NCI-H1048 (cell line): ENCODE measurements at places on chromosomes 1 and 21.

GRCh38 chr1:58968360-58968952 is 184.6 kb upstream of the JUN start:
- no peak for DNase-seq

DNA sequence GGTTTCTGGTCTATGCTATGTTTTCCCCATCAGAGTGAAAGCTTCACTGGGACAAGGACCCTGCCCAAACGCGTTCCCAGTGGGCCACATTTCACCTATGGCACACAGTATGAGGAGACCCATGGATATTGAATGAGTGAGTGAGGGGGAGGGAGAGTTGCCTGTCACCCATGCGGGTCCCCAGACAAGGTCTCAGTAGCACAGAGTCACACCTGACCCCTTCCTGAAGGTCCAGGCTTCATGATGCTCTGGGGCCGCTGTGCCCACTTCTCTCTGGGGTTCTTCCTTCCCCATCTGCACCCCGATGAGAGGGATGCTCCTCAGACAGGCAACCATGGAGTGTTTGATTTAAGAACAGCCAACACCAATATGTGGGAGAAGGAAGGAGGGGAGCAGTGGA is 72.3 kb upstream of the CSF3R start:
- DNase-seq: no peak

GRCh38 chr1:117527566-117528102 is 78.2 kb upstream of the TENT5C start:
- no peak for DNase-seq

DNA sequence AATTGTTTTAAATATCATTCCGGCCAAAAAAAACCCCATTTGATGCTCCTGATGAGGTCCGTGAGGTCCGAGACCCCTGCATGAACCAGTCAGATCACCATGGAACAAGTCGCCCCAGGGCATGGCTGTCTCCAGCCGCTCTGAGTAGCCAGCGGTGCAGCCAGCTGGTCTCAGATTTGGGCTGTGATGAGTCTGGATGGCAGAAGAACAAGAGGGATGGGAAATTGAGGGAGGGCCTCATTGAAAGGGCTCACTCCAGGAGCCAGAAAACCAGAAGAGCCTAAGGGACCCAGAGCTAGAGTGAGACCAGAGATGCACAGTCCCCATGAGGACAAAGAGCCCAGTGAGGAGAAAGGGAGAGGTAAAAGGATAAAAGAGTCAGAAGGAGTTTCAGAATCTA is 174.0 kb downstream of the TOMM20 start:
- no peak for DNase-seq

DNA sequence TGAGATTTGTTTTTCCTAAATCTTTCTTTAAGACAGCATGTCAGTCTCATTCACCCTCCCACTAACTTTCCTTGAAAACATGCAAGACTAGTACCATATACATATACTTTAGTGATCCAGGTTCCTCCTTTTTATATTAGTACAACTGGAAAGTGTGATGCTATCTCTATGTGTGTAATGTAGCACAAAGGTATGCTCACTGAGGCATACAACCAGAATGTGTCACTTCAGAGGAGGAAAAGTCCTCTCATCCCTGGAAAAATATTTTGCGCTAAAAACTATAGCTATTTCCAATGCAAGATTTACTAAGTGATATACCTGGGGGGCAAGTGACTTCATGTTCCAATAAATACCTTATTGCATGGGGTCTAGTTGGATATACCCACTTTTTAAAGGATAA is 45.9 kb downstream of the BARHL2 start:
- DNase-seq: no peak

DNA sequence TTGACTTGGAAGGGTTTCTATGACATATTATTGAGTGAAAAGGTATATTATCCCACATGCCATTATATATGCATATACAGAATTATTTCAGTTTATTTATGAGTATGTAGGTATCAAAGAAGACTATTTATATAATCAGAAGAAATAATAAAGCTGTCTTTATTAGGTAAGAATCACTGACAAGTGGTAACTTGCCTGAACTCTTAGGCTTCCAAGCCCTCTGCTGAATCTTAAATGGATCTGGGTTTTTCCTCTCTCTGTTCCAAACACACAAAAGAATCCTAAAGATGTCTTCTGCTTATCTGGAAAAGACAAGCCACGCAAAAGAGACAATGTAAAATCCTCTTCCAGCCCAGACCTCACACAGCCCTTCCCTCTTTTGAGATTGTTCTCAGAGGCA is 14.9 kb upstream of the SEC16B start:
- DNase-seq: no peak

DNA sequence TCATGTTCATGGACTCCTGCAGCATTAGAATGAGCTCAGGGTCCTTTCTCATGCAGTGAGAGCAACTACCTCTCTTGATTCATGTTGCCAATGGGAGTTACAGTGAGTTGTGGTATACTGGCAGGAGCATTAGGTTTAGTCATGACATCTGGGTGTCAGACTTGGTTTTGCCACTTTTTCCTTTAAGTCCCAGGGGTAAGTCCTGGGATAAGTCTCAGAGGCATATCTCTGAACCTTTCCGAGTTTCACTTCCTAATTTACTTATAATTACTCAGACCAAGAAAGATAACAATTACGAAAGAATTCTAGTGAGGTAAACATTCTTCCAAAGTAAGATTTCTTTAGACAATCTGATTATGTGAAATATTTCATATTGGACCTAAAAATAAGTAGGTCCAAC is 606.0 kb downstream of the SMYD3 start:
- no peak for DNase-seq

- DNase-seq: no peak
These were observed 5.0 kb downstream of the RNU1-2 start for GRCh38 chr1:16900751-16901150.

- no peak for DNase-seq
These were observed 19.9 kb downstream of the CNTN2 start for GRCh38 chr1:205062895-205063294.

- DNase-seq: no peak
These were observed 24.8 kb downstream of the CD101 start for GRCh38 chr1:117026361-117026760.

- no peak for DNase-seq
These were observed 45.7 kb upstream of the CACYBP start for GRCh38 chr1:174954073-174954460.

GRCh38 chr21:28492127-28492526 is 500.6 kb downstream of the LTN1 start:
- DNase-seq: no peak

DNA sequence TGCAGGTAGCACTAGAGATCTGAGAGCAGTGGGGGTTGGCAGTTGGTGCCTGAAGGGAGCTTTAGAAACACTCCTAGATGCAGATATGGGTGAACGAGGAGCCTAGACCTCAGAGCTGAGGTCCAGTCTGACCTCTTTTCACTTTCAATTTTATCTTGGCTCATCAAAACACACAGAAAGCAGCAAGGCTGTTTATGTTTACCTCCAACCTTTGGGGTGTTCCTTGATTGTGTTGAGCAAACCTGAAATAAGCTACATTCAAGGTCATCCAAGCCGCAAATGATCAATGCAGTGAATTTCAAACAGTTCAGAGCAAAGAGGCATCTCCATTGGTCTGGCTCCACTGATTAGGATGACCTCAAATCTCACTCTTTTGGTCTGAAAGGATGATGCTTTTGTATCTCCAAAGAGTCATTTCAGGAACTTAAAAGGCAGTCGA is 1.3 kb downstream of the LY9 start:
- no peak for DNase-seq

DNA sequence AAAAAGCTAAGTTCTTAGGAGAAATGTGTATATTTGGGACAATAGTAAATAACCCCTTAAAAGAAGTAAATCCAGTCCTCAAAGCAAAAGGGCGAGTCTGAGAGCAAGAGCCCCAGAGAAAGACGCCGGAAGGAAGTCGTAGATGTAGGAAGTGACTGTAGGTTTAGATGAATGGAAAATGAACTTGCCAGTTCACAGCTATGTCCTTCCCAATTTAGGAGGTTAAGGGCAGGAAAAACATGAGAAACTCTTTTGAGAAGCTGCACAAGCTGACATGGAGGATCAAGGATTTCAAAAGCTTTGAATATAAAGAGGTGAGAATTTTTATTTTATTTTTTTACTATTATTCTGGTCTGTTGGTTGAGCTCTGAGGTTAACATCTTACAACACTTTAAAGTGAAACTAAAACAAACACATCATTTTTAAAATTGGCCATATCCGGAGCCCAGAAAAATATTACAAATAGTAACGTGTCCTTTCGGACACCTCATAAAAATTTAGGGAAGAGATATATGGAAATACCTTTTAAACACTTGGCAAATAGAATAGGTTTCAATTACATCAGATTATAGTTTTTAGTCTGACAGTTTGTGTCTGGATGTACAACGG is 1178.6 kb downstream of the MRPL39 start:
- no peak for DNase-seq

DNA sequence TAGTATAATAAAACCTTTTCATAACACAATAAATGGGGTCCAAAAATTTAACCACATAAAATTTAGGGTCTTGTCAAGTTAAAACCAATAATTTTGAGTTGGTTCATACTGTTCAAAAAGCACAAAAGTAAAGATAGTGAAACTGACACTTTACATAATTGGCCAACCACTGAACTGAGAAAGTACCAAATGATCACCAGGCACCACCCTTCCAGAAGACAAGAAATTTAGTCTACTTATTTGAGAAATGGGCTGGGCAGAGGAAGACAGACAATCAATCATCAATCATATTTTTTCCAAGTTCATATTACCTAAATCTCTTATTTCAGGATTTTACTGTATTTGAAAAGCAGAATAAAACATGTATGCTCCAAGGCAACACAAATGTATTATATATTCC is 6.5 kb upstream of the GOLPH3L start:
- DNase-seq: no peak

DNA sequence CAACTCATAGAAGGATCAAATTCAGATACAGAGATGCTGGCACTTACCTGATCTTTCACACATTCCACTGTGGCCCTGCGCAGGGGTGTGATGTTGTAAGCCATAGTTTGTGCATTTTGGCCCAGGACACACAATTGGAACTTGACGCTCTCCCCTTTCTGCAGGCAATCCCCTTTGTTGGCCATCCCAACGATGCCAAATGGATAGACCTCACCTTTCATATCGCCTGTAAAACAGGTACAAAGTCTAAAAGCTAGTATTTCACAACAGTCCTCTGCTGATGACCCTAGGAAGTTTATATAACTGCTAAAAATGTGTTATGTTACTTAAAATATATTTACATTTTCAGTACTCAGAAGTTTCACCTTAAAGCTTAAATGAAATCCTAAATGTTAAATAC is 3.9 kb upstream of the NRAS start:
- DNase-seq: no peak

DNA sequence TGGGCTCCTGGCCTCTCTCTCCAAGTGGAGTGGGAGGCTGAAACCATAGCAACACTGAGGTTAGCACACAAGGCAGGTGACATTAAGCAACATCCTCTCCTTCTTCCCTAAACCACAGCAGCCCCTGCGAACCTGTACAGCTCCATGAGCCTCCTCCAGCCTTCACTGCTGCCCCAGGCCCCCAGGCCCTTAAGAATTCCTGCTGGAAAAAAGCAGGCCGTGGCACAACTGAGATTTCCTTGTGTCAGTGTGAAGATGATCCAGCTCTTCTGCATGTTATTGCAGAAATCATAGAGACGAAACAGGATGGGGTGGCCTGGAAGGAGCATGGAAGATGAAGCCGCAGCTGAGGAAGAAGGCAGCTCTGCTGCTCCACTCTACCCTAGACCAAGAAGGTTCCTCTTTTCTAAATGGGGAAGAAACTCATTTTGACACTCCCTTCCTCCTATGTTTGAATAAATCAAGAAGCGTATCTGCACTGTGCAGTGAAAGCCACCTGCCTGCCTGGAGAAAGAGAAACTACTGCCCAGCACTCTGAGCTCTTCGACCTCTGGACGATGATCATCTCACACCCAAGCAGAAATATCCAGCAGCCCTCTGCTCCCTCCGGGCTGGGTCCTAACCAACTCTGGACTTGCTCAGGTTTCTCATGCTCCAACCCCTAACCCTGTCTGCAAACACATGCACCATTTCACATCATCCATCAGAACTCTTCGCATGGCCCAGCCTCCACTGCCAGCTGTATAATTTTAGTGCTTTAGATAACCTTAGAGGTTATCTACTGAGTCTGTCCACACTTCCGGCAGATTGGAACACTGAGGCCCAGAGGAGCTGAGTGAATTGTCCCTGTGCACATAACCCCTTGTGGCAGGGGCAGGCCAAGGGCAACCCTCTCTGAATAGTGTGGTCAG is 20.7 kb downstream of the SH3BP5L start:
- DNase-seq: no peak

- no peak for DNase-seq
These were observed 64.3 kb upstream of the HOOK1 start for GRCh38 chr1:59750328-59751003.

GRCh38 chr1:232538224-232538942 is 91.5 kb downstream of the SIPA1L2 start:
- DNase-seq: no peak

GRCh38 chr1:221782477-221782876 is 40.6 kb upstream of the DUSP10 start:
- DNase-seq: no peak

DNA sequence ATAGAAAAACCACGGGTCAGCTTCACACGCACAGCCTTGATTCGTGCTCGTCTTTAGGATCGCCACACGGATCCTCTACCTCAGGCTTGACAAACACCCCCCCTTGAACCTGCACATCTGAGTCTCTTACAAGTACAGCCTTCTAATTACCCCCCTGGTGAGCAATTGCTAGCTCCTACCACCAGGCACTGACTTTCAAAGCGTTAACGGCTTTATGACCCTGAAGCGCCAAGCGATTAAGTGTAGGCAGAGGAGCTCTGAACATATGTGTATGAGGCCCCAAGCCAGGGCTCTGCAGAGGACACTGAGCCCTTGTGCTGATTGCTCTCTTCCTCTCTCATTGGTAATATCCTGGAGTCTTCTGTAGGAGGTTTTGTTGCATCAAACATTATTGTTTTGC is 55.7 kb upstream of the EPHA8 start:
- DNase-seq: no peak

DNA sequence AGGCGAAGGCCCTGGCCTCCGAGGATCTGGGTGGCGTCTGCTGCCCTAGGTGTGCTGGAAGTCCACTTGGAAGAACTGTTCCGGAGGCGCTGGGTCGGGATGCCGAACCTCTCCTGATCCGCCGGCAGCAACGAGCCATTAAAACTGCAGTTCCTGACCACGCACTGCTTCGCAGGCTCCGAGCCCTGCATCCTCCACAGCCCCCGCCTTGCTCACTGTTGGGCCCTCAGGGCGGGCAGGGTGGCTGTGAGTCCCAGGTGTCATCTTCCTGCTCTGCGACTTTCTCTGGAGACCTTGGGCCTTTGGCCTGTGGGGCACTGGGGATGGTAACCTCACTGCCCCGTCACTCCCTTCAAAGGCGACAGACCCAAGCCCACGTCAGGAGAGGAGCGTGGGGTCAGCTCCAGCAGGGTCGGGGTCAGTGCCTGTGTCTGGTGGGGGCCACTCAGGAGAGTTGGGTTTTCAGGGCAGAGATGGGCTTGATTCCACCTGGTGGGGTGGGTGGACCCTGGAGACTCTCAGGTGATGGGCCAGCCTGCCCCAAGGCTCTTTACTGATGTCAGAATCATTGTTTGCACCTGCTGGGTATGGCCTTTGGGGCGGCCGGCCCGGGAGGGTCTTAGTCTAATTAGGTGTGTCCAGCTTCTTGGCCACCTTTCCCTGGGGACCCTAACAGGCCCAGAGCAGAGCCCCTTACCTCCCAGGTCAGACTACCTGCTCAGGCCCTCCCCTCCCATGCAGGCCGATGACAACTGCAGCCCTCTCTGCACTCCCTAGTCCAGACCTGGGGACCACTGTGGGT is 3.1 kb downstream of the PRXL2B start:
- DNase-seq: no peak

- DNase-seq: no peak
These were observed 80.6 kb downstream of the TEX35 start for GRCh38 chr1:178593515-178593914.
